NCI-H526 treated with DMSO at 0.1 percent for 48 hours (cell line): ENCODE measurements at places on chromosomes 4 and X.

- peak; percentile 15 for DNase-seq
Measured at GRCh38 chrX:20252381-20253231, 14.1 kb downstream of the RPS6KA3 start.

GRCh38 chr4:159503236-159504008 lies 400.5 kb downstream of the RAPGEF2 start:
- DNase-seq, result no peak

GRCh38 chr4:26594371-26594770 lies 10.5 kb downstream of the TBC1D19 start:
- no peak for DNase-seq

DNA sequence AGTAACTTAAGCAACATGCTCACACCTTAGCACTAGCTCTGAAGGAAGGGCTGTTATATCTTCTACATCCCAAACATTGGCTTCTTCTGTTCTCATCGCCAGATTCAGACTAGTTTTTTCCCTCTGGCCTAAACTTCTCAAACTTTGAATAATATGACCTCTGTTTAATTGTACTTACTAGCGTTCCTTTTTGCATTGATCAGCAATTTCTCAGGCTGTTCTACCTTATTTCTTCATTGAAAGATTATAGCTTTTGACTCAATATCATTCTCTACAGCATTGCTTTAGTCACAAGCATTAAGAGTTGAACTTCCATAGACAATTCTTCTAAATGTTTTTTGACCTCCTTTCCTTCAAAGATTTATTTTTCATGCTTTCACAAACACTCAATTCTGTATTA lies 659.2 kb downstream of the PCDH7 start:
- no peak for DNase-seq

DNA sequence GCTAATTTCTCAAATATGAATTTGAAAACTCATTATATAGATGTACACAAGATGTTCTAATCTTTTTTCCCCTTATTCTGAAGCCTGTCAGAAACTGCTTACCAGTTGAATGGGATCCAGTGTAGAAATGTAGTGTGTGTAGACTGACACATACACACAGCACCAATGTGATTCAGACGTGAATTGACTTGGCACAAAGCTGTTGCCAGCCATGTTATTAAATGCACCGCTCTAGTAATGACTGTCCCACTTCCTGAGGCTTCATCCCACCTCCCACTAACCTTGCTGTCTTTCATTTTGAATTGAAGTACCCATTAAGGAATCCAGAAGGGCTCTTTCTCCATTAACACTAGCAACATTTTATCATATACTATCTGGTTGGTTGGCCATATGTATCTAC lies 146.6 kb downstream of the PPA2 start:
- no peak for DNase-seq

GRCh38 chr4:120316416-120316815 lies 249.8 kb upstream of the MAD2L1 start:
- no peak for DNase-seq

DNA sequence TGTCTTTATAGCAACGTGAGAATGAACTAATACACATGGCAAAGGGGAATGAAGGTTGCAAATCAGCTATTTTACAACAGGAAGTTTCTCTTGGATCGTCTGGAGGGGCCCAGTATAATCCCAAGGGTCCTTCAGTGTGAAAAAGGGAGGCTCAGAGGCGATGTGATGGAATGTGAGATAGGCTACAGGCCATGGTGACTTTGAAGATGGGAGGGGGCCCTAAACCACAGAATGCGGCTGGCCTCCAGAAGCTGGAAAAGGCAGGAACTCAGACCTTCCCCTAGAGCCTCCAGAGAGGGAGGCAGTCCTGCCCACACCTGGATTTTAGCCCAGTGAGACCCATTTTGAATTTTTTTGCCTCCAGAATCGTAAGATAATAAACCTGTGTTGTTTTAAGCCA lies 69.4 kb upstream of the PGM2 start:
- no peak for DNase-seq

- DNase-seq, result no peak
Measured at GRCh38 chr4:10917566-10917965, 233.0 kb upstream of the CLNK start.

DNA sequence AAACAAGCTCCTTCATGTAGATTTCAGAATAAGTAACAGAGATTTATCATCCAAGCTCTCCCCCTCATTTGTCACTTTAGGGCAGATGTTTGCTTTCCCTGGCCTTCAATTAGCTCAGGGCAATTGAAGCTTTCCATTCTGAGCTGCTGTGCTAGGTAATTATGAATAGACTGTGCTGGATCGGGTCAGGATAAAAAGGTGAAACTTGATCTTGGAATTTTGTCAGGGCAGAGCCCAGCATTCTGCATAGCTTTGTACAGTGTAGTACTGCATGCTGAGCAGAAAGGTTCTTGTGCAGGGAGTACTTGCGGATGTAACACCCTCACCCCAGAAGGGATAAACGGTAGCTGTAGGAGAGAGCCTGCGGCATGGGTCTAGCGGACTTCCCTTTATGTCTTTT lies 64.0 kb upstream of the CLDN34 start:
- DNase-seq, result no peak

DNA sequence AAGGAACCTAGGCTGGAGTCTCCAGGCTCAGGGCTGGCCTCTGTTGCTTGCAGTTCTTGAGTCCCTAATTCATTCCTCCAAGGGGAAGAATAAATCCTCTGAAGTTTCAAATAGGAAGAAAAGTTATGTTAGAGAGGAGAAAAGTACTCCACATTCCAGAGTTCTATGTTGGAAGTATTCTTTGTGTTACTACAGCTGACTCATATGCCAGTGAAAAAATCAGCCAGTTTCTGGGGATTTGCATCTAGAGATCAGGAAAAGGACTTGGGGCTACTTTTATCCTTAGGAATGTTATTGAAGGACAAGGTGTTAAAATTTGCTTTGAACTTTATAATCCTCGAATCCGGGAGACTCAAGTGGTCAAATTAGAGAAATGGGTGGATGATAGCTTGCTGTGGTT lies 11.7 kb upstream of the NUDT9 start:
- no peak for DNase-seq

DNA sequence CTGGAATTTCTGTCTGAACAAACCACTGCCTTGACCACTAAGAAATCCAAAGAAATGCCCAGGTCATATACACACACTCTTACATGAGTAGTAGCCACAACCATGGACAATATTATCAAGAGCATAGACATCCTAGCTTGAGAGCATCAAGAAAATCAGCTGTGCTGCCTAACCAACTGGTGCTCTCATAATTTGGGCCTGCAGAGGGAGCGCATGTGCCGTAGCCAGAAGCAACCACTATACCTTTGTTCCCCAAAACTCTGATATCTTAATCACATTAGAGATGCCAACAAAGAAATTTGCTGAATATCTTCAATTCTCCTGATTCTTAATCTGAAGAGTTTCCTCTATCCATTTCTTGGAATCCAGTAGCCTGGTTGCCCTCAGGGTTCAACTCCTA lies 163.6 kb downstream of the ZNF674 start:
- no peak for DNase-seq

DNA sequence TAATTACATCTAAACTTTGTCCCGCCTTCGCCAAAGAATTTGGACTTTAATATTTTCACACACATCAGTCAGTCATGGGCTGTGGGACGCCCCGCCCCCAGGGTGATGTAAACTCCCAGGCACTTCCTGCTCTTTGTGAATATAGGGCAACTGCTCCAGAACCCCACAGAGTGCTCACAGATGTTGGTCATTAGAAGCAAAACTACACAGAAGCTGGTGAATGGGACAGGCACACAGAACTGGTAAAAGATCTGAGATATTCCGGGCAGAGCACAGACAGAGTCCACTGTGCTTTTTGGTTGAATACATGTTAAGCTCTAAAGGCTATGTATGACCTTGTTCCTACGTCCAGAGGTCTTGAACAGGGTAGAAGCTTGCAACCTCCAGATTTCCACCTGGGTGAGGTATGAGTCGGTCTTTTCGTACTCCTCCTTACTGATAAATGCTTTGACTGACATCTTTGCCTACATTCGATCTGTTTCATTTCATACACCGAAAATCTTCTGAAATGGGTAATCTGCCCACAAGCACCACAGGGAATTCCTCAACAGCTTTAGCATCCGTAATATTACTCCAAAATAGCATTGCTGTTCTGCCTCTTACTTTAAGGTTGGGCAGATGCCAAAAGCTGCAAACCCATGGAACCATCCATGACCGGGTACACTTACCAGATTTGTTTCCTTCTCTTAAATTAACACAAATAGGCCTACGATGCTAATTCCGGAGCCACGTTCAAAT lies 144.6 kb downstream of the AMELX start:
- no peak for DNase-seq

- no peak for DNase-seq
Measured at GRCh38 chrX:138487866-138488265, 223.7 kb downstream of the FGF13 start.
